T-cell (primary cell): ENCODE measurements at places on chromosomes 7 and 10. TPM values are rescaled to one million over a fixed set of nuclear protein-coding genes. Genes with fewer than 3 reads are reported as not detected.

DNA sequence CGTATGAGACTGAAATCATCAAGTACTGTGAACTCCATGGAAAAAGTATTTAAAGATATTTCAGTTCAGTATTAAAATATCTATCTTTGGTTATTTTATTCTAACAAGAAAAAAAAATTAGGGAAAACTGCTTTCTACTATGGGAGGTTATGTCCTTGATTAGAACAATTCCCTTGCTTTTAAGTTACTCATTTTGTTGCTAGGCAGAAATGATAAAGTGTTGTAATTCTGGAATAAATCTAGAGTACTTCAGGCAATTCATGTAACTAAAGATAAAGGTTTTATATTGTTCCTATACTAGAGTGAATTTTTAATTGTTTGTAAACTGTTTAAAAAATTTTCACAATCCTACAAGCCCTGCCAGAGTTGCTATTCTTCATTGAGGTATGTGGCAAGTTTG lies 92.0 kb downstream of the BBS9 start:
- H3K4me3 ChIP-seq = no peak overlapping the region
- H3K4me1 ChIP-seq = no peaks in the 10 kb centered on the region
- H3K27me3 ChIP-seq = no peaks in the 10 kb centered on the region
- no peaks in the 10 kb centered on the region for H3K36me3 ChIP-seq
- DNase-seq = no peak

GRCh38 chr10:86252079-86252478 lies 114.5 kb downstream of the GRID1 start:
- no peaks in the 10 kb centered on the region for H3K36me3 ChIP-seq
- peaks cover 28% of the 10 kb centered on the region for H3K27me3 ChIP-seq
- DNase-seq = no peak
- H3K4me3 ChIP-seq = no peak overlapping the region
- no peak overlapping the region for H3K27ac ChIP-seq
- H3K4me1 ChIP-seq = no peaks in the 10 kb centered on the region

GRCh38 chr7:51949726-51950644 lies 633.4 kb upstream of the COBL start:
- no peaks in the 10 kb centered on the region for H3K4me1 ChIP-seq
- no peaks in the 10 kb centered on the region for H3K27me3 ChIP-seq
- H3K36me3 ChIP-seq = no peaks in the 10 kb centered on the region
- no peak for DNase-seq
- H3K27ac ChIP-seq = no peak overlapping the region

GRCh38 chr10:81013771-81014170 lies 476.1 kb downstream of the SH2D4B start:
- no peak for DNase-seq
- H3K27me3 ChIP-seq = no peaks in the 10 kb centered on the region
- no peak overlapping the region for H3K27ac ChIP-seq
- no peaks in the 10 kb centered on the region for H3K4me1 ChIP-seq
- H3K4me3 ChIP-seq = no peak overlapping the region
- no peaks in the 10 kb centered on the region for H3K36me3 ChIP-seq

DNA sequence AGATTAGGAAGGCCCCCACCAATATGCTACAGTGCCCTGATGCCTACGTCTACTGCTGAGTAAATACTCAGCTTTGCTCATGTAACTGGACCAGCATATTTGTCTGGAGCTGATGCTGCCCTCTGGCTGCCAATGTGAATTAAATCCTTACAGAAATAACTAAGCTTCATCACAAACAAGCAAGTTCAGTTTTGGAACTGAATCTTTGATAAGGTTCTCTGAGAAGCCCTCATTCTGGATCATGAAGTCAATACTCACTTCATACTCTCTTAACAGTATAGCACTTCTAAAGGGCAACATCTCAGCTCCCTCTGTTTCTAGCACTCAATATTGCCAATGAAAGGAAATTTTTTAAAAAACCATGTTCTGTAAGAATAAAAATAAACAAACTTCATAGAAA lies 246.7 kb downstream of the ETV1 start:
- DNase-seq = no peak
- no peak overlapping the region for H3K4me3 ChIP-seq
- H3K36me3 ChIP-seq = no peaks in the 10 kb centered on the region
- no peaks in the 10 kb centered on the region for H3K4me1 ChIP-seq

GRCh38 chr10:115441907-115442545 lies 348.9 kb downstream of the ATRNL1 start:
- no peak for DNase-seq
- H3K4me3 ChIP-seq = no peak overlapping the region
- H3K27me3 ChIP-seq = no peaks in the 10 kb centered on the region

The CUBN gene
- 6.3 TPM for total RNA-seq
